Renal pelvis (tissue), 12 donors: ENCODE measurements at places on chromosomes 3 and 15. TPM values are rescaled to one million over a fixed set of nuclear protein-coding genes. Genes with fewer than 3 reads are reported as not detected.

The POLQ gene
- 9.7 TPM for polyA plus RNA-seq

The ZNF774 gene
- polyA plus RNA-seq: 7.8 TPM

The SLC2A2 gene
- polyA plus RNA-seq: 20.9 TPM

The COL6A6 gene
- polyA plus RNA-seq: 0.86 TPM

The PDE8A gene
- polyA plus RNA-seq: 74.1 TPM
